A172 (cell line): ENCODE measurements at places on chromosomes 7 and 10. TPM values are rescaled to one million over a fixed set of nuclear protein-coding genes. Genes with fewer than 3 reads are reported as not detected.

CALY gene
- total RNA-seq, result not detected in 2 replicates

PDAP1 gene
- 236 and 279 TPM in 2 replicates for total RNA-seq

IL2RA gene
- not detected in 2 replicates for total RNA-seq

CNPY1 gene
- total RNA-seq, result not detected in 2 replicates

AMZ1 gene
- total RNA-seq, result 0.07 and 0.28 TPM in 2 replicates

MYH16 gene
- 0.78 and 1.1 TPM in 2 replicates for total RNA-seq

MMRN2 gene
- 1.7 TPM in 1 of 2 replicates, not detected in the other for total RNA-seq

CPN1 gene
- total RNA-seq, result not detected in 2 replicates

CHCHD3 gene
- total RNA-seq, result 145 and 181 TPM in 2 replicates

ARMC3 gene
- 0.31 and 0.57 TPM in 2 replicates for total RNA-seq

MEOX2 gene
- not detected in 2 replicates for total RNA-seq

SBDS gene
- total RNA-seq, result 192 and 259 TPM in 2 replicates

ASIC3 gene
- 0.31 and 0.53 TPM in 2 replicates for total RNA-seq

ADAMTS14 gene
- 0.31 TPM in 1 of 2 replicates, not detected in the other for total RNA-seq

DNA sequence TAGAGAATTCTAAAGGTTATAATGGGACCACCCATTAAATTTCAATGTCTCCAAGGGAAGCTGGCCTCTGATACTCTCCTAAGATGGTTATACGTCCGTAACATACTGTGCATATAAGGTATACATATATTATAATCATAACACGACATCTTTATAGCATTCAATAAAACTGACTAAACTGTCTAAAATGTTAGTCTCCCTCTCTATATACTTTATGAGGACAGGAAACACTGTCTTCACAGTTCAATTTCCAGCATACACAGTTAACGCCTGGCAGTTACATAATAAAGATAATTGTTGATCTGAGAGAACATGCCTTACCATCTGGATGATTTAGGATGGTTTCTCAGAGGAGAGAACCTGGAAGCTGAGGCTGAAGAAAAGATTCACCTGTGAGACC lies 1.2 kb upstream of the ORC5 start:
- DNase-seq, result no peak

DNA sequence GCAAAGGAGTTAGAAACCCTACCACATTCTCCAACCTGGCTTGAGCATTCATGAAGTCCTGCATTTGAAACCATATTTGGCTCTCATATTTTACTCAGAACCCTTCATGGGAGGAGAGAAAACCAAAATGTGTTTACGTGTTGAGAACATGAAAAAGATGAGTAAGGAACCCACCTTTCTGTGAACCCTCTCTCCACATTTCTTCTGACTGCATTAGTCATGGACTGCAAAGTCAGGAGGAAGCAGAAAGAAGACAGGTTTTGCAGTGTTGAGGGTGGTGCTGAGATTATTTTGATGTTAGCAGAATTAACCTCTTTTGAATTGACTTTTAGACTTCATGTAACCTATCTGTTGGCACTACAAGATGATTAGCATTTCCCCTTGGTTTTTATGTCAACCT lies 4.9 kb downstream of the IFIT1B start:
- DNase-seq, result no peak

DNA sequence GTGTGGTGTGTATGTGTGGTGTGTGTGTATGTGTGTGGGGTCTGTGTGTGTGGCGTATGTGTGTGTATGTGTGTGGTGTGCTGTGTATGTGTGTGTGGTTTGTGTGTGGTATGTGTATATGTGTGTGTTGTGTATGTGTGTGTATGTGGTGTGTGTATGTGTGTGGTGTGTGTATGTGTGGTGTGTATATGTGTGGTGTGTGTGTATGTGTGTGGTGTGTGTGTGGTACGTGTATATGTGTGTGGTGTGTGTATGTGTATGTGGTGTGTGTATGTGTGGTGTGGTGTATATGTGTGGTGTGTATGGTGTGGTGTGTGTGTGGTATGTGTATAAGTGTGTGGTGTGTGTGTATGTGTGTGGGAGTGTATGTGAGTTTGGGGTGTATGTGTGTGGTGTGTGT lies 428.7 kb downstream of the PAXIP1 start:
- no peak for DNase-seq

DNA sequence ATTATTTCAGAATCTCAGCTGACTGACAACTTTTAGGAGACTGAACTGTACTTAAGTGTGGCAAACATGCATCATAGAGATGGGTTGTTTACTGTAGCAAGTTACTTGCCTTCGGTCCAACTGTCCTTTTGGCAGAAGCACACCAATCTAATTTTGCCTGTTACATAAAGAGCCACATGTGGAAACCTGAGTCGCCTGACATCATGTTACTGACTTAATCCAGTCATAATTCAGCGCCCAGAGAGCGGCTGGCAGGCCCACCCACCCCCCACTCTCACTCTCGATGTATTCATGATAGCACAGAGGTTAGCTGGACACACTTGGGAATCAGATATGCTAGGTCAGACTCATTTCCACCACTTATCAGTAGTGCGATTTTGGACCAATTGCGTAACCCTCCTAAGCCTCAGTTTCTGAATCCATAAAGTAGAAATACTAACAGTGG lies 57.3 kb upstream of the CAPZA2 start:
- peak; percentile 23 for DNase-seq

GRCh38 chr10:128727114-128727513 lies 600.9 kb upstream of the MKI67 start:
- DNase-seq, result no peak

DNA sequence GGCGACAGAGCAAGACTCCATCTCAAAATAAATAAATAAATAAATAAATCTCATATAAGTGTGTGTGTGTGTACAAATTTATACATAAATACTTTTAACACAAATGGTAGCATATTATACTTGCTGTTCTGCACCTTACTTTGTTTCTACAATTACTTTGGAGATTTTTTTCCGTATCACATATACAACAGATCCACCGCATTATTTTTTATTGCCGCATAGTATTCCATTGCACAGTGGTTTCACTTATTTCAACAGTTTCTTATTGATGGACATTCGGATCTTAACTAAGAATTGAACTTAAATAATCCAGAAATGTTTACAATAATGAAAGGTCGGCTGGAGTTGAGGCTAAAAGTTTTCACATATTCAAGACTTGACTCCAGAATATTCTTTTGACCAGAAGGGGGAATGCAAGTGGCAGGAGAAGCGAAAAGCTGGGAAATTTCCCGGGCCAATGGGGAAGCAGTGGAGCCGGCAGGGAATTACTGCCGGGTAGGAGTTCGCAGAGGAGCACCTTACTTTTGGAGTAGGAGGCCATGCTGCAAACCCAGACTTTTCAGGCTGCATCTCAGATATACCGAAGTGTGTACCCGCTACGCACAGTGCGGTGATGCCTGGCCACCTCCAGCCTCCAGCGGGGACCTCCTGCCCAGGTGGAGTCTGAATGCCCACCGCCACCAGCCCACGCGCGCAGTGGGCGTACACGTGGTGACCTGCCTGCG lies 415 bp upstream of the CNNM1 start:
- no peak for DNase-seq

DNA sequence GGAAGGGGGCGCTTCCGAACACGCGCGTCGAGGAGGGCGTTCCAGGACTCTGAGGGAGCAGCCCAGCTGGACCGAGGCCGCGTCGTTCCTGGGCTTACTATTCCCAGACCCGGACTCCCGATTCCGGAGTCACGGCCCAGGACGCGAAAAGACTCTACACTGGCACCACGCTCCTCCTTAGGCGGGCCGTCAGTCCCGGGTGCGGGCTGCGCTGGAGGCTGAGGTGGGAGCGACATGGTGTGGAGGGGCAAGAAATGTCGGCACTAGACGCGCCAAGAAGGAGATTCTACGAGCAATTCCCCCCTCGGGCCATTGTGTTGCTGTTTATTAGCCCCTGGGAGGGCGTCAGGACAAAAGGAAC lies 584 bp upstream of the RUNDC3B start:
- DNase-seq, result no peak

GRCh38 chr7:106609416-106609815 lies 51.5 kb downstream of the CCDC71L start:
- peak; percentile 80 for DNase-seq

GRCh38 chr7:94231305-94231704 lies 163.4 kb upstream of the COL1A2 start:
- no peak for DNase-seq

GRCh38 chr10:31683682-31684081 lies 244.9 kb downstream of the ARHGAP12 start:
- DNase-seq, result peak; percentile 34

GRCh38 chr10:132149271-132149670 lies 37.5 kb upstream of the DPYSL4 start:
- DNase-seq, result no peak

- no peak for DNase-seq
Observed at GRCh38 chr10:123425680-123426079, 240.5 kb upstream of the GPR26 start.

DNA sequence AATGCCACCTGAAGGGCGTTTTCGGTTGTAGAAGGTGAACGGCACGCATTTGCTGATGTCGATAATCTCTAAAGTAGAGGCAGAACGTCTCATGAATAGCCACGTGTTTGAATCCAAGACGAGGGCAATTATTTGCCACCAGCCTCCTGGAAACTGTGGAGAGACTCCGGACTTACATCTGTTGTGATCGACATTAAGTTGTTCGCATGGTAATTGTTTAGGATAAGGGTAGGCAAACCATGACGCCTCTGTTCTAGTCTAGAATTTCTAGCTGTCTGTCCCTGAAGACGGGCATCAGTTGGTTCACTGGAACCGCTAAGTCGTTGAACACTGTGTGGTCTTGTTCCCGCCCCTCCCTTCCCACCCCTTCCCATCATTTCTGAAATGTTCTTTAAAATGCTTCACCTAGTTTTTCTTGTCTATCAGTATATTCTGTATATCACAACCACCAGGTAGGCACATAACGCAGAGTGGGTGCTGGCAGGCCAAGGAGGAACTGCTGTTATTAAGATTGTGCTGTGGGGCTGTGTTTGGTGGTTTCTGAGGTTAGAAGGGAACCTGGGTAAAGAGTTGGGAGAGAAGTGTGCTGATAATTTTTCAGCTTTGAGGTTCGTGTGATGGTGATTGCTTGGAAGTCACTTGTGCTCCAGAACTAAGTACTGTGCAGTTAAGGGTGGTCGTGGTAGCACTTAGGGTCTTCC lies 1.2 kb downstream of the UBE3C start:
- DNase-seq, result no peak

- DNase-seq, result no peak
Observed at GRCh38 chr10:70066190-70066589, 13.5 kb downstream of the MACROH2A2 start.

DNA sequence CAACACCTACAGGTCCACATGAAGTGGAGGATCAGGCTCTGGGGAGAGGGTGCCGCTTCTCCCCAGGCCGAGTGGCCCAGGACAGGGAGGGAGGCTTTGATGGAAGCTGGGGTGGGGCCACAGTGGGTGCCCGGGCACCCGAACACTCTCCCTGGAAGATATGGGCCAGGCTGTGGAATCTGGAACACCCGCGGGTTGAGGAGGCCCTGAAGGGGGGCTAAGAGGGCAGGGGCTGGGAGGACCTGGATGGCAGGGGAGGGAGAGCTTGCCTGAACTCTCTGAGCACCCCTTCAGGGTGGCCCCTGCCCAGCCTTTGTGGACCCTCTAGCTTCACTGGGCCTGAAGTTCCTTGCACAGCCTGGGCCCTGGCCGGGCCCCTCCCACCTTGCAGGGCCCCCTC lies 4.5 kb upstream of the NKX6-2 start:
- no peak for DNase-seq

GRCh38 chr10:120478386-120478785 lies 21.4 kb downstream of the PLPP4 start:
- DNase-seq, result no peak

GRCh38 chr10:510415-510881 lies 179.0 kb downstream of the DIP2C start:
- DNase-seq, result no peak

- no peak for DNase-seq
Observed at GRCh38 chr7:95482424-95482823, 3.3 kb upstream of the ASB4 start.

GRCh38 chr10:133516057-133516456 lies 11.1 kb upstream of the CYP2E1 start:
- DNase-seq, result no peak

DNA sequence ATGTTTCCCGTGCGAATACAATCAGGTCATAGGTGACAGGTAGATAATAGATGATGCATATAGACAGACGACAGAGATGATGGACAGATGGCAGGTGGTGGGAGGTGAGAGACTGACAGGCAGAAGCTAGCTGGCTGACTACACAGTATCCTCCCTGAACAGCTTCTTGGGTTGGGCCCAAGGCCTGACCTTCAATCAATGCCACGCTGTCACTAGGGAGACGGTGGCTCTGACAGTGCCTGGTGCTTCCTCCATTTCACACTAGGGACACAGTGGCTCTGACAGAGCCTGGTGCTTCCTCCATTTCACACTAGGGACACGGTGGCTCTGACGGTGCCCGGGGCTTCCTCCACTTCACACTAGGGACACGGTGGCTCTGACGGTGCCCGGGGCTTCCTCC lies 200.1 kb downstream of the DIP2C start:
- no peak for DNase-seq
